Brain microvascular endothelial cell (primary cell): ENCODE measurements at places on chromosomes 13 and 19.
A peak's percentile ranks its signal among the peaks of the same experiment; 100 is the strongest.

DNA sequence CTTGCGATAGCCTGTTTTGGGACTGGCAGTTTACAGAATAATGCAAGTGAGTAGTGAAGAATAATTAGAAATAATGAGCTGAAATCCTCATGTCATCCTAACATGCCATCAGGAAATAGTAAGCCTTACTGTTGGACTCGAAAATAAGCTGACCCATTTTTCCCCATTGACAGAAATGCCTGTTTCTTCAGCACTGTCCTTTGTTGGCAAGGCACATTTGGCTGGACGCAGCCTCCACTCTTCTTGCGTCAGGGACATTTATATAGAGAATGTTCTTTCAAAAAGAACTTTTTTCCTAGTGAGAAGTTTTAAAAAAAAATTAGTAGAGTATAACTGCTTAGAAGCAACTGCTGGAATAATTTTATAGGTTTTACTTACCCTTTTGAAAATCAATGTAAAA lies 47.1 kb downstream of the ARHGAP35 start:
- DNase-seq, result no peak

DNA sequence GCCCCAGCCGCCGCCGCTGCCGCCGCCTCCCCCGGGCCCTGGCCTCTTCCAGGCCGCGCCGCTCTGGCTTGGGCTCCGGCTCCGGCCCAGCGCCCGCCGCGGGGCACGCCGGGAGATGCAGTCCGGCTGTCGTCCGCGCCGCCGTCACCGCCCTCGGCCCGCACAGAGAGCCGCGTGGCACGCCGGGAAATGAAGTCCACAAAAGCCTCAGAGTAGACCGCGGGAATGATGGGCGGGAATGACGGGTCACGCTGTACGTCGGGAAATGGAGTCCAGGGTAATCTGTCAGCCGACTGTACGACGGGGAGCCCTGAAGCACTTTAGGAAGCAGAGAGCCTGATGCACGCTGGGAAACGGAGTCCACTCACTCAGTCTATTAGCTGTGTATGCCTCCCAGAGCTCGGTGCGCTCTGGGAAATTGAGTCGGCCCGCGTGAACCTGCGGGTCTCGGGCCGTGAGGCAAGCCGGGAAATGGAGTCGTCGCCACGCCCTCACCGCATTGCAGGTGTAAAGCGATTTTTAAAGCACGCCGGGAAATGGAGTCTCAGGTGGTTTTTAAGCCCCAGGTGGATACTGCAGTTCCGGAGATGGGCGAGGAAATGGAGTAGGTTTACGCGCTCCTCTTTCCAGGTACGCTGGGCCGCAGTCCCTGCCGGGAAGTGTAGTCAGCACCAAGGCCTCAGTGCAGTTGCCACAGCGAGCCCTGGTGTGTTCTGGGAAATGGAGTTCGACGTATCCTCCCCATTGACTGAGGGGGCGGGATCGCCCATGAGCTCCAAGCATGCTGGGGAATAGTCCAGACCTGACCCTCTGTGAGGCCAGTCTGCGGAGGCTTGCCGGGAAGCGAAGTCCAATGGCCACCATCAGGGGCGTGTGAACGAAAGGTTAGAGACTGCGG lies at the start of gene GSK3A:
Gene GSK3A, minus strand, starts transcription at position 91 of the 898 bp plus-strand sequence. CDS start 137 bp downstream, outside the sequence.
- DNase-seq, result peak; percentile 99

DNA sequence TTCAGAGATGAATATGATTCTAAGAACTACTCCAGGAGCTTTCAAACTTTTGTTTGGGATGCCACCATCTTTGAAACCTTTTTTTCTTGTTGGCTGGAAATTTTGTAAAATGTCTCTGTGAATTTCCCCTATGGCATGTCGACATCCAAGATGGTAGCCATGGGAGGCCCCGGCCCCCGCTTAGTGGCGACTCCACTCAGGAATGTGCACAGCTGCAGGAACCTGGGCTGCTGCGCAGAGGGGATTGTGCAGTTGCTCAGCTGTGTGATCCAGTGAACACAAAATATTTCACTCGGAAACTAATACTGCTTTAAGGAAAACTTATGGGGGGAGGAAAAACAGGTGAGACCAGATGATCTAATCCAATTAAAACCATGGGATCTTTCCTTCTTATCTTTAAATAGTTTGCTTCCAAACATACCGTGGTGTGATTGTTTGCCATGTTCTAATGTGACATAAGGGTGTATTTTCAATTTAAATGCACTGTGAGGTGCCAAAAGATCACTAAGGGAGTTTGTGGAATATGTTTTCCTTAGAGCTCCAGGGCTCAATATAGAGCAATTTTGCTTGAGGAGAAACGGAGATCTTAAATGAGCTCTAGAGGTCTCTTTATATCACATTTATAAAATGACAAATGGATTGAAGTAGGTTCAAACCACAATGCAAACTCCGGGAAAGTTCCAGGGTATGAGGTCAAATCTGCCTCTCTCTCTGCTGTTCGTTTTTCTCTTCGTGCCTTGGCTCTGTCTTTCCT lies 497.7 kb downstream of the FGF9 start:
- no peak for DNase-seq

GRCh38 chr19:39390451-39390750 lies 505 bp downstream of the PAF1 start:
- no peak for DNase-seq

GRCh38 chr19:3478409-3479176 lies 1.7 kb downstream of the SMIM24 start:
- no peak for DNase-seq

GRCh38 chr13:40596484-40596883 lies 70.0 kb downstream of the FOXO1 start:
- no peak for DNase-seq

DNA sequence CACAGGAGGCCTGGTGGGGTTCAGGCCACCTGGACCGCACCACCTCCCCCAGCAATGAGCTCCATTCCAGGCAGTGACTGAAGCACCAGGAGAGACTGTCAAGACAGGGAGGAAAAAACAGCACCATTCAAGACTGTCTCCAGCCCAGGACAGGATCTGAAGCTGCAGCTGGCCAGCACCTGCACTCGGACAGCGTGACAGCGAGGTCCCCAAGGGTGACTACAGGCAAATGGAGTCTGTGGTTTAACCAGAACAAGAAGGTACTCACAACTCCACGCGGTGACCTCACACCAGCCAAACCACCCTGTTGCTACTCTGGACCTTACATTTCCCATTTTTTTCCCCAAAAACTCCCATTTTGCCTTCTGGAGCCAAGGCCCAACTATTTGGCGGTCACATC lies 9.8 kb downstream of the MED26 start:
- DNase-seq, result no peak

DNA sequence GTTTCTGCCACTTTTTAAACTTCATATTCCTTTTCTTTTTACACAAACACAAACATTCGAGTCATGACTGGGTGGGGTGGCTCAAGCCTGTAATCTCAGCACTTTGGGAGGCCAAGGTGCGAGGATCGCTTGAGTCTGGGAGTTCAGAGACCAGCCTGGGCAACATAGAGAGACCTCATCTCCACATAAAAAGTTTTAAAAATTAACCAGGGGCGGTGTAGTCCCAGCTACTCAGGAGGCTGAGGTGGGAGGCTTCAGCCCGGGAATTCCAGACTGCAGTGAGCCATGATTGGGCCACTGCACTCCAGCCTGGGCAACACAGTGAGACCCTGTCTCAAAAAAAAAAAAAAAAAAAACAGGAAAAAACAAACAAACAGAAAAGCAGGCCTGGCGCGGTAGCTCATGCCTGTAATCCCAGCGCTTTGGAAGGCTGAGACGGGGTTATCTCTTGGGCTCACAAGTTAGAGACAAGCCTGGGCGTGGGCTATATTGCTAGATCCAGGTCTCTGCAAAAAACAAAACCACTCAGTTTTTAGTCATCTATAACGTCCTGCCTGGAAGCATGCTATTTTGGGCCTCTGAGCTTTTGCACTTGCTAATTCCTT lies 583 bp upstream of the BAX start:
- DNase-seq, result no peak

- no peak for DNase-seq
Observed at GRCh38 chr19:39160889-39161672, 35.5 kb downstream of the PAK4 start.

DNA sequence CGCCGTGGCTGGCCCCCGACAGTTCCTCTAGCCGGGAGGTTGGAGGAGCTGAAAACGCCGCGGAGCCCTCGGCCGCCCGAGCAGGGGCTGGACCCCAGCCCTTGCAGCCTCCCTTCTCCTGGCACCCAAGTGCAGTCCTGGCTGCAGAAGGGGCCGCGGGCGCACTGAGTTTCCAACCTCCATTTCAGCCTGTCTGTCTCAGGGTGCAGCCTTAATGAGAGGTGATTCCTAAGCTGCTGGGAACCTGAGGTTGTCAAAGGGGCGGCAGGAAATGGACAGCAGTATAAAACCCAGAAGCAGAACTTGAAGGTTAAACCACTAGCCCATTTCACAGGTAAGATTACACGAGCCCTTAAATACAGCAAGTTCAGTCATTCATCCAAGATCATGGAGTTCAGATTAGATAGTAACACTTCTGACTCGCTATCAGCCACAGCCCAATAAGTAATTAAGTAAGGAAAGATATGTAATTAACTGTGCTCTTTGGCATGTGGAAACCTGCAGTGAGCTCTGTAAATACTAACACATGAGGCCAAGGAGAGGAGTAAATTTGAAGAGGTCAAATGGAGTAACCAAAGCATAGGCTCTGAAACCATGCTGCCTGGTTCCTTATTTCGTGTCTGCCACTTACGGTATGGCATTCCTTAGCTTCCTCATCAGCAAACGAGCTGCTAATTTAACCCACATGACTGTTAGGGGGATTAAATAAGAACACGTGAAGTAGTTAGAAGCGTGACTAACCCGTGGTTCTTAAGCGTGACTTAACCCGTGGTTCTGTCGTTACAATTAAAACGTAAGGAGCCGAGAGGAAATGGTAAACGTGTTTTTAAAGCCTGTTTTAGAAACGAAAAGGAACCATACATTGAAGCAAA lies 686 bp downstream of the SETDB2 start:
- no peak for DNase-seq

GRCh38 chr13:94028650-94029049 lies 450.8 kb downstream of the DCT start:
- no peak for DNase-seq
